Hippocampal formation (tissue), 2 donors: ENCODE measurements at places on chromosomes 3 and 15.

- DNase-seq, result no peak
Observed at GRCh38 chr3:182970811-182971418, 9.4 kb downstream of the DCUN1D1 start.

DNA sequence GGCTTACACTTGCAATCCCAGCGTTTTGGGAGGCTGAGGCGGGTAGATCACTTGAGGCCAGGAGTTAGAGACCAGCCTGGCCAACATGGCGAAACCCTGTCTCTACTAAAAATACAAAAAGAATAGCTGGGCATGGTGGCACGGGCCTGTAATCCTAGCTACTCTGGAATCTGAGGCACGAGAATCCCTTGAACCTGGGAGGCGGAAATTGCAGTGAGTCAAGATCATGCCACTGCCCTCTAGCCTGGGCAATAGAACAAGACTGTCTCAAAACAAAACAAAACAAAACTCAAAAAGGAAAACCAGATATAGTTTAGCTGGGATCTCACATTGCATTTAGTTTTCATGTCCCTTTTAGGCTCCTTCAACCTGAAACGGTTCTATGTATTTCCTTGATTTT is 2.9 kb upstream of the USP50 start:
- DNase-seq, result no peak

- DNase-seq, result peak; percentile 82
Observed at GRCh38 chr3:134364061-134364935, 9.9 kb downstream of the AMOTL2 start.

DNA sequence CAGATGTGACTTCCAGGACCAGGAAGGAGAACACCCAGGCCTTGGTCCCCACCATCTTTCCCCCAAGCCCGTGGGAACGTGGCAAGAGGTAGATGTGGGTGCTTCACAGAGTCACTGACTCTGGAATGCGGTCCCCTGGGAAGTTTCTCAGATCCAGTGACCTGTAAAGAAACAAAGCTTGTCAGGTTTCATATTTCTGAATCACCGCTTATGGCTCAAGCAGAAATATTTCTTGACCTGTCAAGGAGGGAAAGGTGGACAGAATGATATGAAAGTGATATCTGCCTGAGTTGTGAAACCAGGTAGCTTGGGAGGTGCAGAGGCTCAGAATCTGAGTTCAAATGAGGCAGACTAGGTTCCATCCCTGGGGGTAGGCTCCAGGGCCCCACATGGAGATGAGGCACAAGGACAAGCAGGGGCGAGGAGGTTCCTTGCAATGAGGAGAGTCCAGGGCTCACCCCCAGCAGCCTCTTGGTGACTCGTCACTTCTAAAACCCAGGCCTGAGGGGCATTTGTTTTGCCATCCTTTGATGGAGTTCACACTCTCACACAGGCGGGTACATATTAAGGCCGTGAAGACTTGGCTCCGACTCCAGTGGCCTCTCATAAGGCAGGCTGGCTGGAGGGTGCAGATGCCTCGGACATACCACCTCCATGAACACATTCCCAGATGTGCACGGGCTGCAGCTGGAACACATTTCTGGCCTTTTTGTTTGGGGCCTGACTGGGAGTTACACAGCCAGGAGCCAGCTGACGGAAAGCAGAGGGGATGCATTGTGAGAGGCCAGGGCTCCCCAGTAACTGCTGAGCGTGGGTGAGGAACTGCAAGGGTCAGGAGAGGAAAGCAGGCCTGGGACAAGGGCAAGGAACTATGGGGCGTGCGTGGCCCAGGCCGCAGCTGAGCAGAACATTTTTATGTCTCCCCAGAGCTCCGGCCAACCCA is 1.3 kb downstream of the CILP start:
- DNase-seq, result no peak

- no peak for DNase-seq
Observed at GRCh38 chr3:192835818-192836815, 81.5 kb downstream of the MB21D2 start.

DNA sequence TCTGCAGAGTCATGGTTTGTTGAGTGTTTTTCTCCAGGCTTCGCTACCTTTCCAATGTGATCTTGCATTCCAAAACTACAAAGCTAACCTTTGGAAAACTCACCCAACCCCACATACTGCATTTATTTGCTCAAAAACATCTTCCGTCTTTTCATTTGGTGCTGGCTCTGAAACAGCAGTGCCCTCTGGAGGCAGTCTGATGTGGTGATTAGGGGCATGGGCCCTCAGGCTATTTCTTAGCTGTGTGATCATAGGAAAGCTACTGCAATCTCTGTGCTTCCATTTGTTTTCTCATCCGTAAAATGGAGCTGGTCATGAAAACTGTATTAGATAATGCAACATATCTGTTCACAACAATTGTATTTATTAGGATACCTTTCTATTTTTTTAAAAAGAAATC is 47.0 kb downstream of the MTHFS start:
- peak; percentile 24 for DNase-seq

- no peak for DNase-seq
Observed at GRCh38 chr3:35739964-35740527, 100.7 kb downstream of the ARPP21 start.

GRCh38 chr3:169232863-169233262 is 430.6 kb downstream of the MECOM start:
- DNase-seq, result no peak

DNA sequence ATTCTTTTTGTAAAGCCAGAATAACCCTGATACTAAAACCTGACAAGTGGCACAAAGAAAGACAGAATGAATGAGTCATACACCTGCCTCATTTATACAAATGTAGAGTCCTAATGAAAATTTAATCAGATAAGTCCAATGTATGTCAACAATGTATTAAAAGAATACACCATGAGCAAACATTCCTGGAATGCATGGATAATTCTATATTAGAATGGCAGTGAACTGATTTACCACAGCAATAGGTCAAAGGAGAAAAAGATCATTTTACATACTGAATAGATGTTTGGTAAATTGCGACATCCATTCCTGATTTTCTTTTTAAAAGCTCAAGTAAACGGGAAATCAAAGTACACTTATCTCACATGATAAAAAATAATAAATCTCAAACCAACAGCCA is 11.2 kb upstream of the LOXL1 start:
- no peak for DNase-seq

DNA sequence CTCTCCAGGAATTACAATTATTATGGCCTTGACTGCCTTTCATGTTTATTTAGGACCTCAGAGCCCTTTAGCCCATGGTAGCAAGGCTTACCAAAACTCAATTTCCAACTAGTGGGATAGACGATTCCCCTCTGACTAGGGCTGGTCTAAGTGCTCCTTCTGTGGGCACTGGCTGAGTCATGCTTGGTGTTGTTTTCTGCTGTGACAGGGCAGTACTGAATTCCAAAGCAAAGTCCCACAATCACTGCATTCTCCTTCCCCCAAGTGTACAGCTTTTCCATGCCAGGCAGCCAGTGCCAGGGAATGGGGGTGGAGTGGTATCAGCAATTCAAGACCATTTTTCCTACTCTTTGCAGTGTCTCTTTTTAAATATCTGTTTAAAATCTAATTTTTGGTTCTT is 509.0 kb upstream of the NECTIN3 start:
- DNase-seq, result no peak

DNA sequence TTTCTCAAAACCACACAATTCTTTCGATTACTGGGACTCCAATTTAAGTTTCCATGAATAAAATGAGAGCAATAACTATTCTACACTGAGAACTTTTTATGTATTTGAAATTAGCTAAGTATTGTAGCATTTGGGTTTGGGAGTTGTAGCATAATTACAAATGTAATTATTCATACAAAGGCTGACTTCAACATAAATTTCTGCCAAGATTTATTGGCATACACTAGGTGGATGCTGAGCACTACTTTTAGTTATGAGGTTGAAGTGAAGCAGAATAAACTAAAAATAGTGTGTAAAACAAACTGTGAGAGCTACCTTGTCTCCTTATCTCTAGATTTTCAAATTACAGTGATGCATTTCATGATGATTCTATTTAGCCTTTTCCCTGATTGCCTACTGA is 516.1 kb downstream of the ZNF385D start:
- no peak for DNase-seq

- no peak for DNase-seq
Observed at GRCh38 chr3:172659246-172660002, 51.4 kb downstream of the NCEH1 start.

DNA sequence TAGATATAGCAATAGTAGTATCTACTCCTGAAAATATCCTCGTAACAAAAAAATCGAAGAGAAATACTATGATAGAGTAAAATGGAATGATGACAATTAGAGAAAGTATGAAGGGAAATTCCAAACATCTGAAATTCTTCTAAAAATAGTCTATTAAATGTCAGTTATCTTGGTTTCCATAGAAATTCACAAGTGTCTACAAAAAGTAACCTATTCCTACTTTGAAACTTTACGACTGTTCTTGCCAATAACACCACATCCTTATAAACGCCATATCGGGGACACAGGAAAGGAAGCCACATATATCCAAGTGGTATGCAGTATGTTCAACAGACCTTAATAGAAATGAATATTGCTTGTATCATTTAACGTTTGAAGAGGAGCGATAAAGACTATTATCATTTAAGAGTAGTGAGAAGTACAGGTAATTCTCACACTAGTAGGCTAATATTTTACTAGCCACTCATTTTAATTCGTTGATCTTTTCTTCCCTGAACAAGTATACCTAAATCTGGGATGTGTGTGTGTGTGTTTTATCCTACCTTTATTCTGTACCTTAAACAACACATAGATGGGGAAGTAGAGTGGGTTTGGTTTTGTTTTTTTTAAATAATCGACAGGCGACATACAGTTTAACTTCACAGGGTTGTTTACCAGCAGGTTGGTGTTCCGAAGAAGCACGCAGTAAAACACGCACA is 1.2 kb downstream of the GPR176 start:
- DNase-seq, result no peak

GRCh38 chr3:183951459-183951858 is 66.2 kb downstream of the ABCC5 start:
- DNase-seq, result no peak

GRCh38 chr3:75089841-75090240 is 475.4 kb upstream of the CNTN3 start:
- no peak for DNase-seq

DNA sequence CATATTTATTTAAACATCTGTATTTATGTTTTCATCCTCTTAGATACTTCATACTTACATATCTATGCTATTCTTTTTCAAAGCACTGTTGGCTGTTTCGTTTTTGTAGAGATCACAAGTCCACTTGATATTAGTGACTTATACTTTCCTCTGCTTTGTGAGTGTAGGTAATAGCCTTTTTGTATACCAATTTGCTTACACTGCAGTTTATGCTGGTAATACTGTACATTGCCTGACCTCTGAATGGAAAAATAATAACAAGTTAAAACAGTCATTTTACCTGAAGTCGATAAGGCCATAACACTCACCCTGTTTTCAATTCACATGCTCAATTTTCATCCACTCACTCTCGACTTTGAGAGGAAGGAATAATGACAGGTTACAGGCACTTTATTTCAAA is 89.9 kb upstream of the NANOGP8 start:
- DNase-seq, result no peak

DNA sequence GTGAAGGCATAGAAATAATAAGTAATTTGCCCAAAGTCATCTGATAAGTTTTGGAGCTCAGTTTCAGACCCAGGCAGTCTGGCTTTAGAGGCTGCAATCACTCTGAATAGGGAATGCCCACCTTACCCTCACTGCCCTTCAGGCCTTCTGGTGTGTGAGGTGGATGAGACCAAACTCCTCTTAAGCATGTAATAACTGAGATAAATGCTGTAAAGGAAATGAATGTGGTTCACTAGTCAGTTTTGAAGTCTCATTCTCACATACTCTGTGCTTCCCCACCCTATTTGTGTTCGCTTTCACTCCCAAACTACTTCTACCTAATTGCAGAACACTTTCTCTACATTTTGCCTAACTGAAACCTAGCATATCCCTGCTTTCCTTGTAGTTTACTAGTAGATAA is 144.1 kb downstream of the FILIP1L start:
- DNase-seq, result no peak

DNA sequence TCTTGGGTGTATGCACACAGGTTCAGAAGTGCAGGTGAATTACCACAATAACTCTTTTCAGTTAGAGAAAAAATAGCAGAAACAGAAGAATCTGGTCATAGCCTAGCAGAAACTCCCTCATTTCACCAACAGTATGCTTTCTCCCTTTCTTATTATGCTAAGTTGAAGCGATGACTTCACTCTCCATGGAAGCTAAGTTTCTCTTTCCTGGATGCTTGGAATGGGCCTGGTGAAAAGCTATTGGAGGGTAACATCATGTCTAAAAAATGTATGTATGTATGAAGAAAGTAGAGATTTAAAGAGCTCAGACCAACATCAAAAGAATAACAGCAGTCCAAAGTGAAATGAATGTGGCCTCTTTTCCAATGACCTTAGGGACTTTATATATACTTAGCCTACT is 145.5 kb downstream of the TIGIT start:
- no peak for DNase-seq

DNA sequence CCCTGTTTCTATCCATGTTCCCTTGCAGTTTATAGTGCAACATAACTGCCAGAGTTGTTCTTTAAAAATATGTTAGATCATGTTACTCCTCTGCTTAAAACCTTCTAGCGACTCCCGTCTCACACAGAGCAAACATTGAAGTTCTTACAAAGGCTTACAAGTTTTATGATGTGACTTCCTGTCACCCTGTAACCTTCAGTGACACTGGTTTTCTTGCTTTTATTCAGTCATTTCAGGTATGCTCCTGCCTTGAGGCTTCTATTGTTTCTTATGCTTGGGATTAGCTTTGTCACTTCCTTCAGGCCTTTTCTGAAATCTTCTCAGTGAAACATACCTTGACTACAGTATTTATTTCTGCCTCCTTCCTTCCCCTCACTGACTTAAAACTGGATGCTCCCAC is 252.1 kb downstream of the DOCK3 start:
- no peak for DNase-seq

GRCh38 chr3:150133293-150133692 is 162.6 kb upstream of the PFN2 start:
- DNase-seq, result no peak

- no peak for DNase-seq
Observed at GRCh38 chr3:47378869-47379268, 2.0 kb upstream of the PTPN23 start.

- no peak for DNase-seq
Observed at GRCh38 chr3:183576487-183577107, 21.1 kb upstream of the KLHL6 start.

DNA sequence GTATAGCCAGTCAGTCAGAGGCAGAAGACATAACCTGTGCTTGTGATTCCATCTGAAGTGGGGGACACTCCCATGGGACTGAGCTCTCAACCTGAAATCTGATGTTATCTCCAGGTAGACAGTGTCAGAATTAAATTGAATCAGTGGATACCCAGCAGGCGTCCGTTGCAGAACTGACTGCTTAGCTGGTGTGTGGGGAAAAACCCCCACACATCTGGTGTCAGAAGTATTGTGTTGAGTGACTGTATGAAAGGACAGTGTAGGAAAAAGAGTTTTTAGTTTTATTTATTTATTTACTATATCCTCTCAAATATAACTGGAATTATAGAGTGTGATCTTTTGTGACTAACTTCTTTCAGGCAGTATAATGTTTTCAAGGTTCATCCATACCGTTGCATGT is 10.4 kb downstream of the KPNA4 start:
- DNase-seq, result no peak

GRCh38 chr15:81056304-81056703 is 55.6 kb downstream of the TLNRD1 start:
- DNase-seq, result no peak

- no peak for DNase-seq
Observed at GRCh38 chr3:55765906-55766701, 279.0 kb upstream of the WNT5A start.

- no peak for DNase-seq
Observed at GRCh38 chr3:170520996-170521395, 64.9 kb downstream of the SLC7A14 start.

- no peak for DNase-seq
Observed at GRCh38 chr15:41996376-41996775, 24.0 kb upstream of the EHD4 start.

- DNase-seq, result no peak
Observed at GRCh38 chr15:45728641-45729040, 93.8 kb downstream of the SQOR start.
